ENCODE measurements at places on chromosomes 5 and 9. TPM values are rescaled to one million over a fixed set of nuclear protein-coding genes. Genes with fewer than 3 reads are reported as not detected.
A peak's percentile ranks its signal among the peaks of the same experiment; 100 is the strongest.

DNA sequence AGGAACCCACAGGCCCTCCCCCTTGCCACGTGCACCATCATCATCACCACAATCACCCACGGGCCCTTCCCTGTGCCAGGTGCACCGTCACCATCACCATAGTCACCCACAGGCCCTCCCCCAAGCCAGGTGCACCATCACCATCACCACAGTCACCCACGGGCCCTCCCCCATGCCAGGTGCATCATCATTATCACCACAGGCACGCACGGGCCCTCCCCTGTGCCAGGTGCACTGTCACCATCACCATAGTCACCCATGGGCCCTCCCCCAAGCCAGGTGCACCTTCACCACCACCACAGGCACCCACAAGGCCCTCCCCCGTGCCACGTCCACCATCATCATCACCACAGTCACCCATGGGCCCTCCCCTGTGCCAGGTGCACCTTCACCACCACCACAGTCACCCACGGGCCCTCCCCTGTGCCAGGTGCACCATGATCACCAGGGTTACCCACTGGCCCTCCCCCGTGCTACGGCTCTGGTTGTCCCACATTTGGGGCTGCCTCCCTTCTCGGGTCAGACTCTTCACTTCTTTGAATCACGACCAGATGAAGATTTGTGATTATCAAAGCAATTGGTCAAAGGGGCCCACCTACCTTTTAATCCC lies 69.1 kb upstream of the OLFM1 start:
- no peak for DNase-seq

- no peak for DNase-seq
These were observed 338.1 kb downstream of the DMRT2 start for GRCh38 chr9:1388216-1388615.

ZDHHC11 gene
- not detected for total RNA-seq

SARDH gene
- 52.5 TPM for total RNA-seq

- no peak for DNase-seq
These were observed 14.1 kb upstream of the NIPAL4 start for GRCh38 chr5:157445745-157446411.

- DNase-seq: peak; percentile 20
These were observed 10.2 kb downstream of the ZNF169 start for GRCh38 chr9:94269264-94269663.

DNA sequence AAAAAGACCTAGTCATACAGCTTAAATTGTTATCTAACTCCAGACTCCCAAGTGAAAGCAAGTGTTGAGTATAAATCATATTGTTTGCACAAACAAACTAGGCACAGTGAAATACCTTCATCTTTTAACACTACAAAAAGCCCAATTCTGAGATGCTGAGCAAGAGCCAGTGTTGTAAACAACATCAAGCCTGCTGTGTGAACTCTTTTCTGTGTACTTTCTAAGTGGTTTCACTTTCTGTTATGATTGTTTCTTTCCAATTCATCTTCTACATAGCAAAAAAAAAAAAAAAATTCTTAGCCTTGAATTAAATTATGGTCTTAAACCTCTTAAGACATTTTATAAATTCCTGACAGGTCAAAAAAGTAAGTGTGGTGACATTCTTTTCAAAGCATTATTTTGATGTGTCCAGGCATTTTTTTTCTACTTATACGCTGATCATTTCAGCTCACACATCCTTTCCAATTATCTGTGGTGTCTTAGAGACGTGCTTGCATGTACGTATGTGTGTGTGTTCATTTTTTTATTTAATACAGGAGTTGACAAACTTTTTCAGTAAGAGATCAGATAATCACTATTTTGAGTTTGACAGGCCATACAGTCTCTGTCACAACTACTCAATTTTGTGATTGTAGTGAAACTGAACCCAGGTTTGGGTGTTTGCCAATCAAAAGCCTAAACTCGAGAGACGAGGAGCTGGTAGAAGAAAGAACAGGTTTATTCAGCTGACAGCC lies 556.1 kb downstream of the CDH9 start:
- DNase-seq: no peak

GRCh38 chr5:38426490-38426889 lies 130.0 kb downstream of the LIFR start:
- peak; percentile 71 for DNase-seq
